Activated CD4-positive, alpha-beta T cell treated with anti-CD3 and anti-CD28 coated beads, Interleukin-2, amount 10 ng/mL, durations not matched to agents 7 days and 5 days (primary cell): ENCODE measurements at places on chromosomes 1 and 21. TPM values are rescaled to one million over a fixed set of nuclear protein-coding genes. Genes with fewer than 3 reads are reported as not detected.

- no peaks in the 10 kb centered on the region for H3K27me3 ChIP-seq
- H3K27ac ChIP-seq: no peak overlapping the region
- no peaks in the 10 kb centered on the region for H3K36me3 ChIP-seq
- no peaks in the 10 kb centered on the region for H3K4me1 ChIP-seq
These were observed 57.8 kb downstream of the HS2ST1 start for GRCh38 chr1:86972262-86972661.

- no peaks in the 10 kb centered on the region for H3K36me3 ChIP-seq
- H3K27ac ChIP-seq: no peak overlapping the region
These were observed 3.4 kb downstream of the HES2 start for GRCh38 chr1:6416295-6416656.

DNA sequence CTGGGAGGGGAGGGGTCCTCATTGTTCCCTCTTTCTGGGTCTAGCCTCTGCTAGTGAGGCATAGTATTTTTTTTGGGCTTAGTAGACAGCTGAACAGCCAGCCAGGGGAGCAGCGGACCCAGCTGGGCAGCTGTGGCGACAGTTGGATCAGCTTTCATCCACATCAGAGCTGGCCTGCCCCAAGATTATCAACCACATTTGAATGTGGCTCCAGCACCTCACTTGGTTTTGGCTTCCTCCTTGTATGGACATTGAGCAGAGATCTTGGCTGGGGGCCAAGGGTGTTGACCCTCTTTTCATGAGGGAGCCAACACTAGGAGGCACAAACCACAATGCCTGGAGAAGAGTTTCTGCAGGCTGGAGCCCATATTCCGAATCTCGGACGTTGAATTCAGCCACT is 25.0 kb downstream of the WNT4 start:
- H3K36me3 ChIP-seq: peaks cover 27% of the 10 kb centered on the region
- peaks cover 17% of the 10 kb centered on the region for H3K4me1 ChIP-seq
- no peak for DNase-seq
- H3K4me3 ChIP-seq: no peak overlapping the region

DNA sequence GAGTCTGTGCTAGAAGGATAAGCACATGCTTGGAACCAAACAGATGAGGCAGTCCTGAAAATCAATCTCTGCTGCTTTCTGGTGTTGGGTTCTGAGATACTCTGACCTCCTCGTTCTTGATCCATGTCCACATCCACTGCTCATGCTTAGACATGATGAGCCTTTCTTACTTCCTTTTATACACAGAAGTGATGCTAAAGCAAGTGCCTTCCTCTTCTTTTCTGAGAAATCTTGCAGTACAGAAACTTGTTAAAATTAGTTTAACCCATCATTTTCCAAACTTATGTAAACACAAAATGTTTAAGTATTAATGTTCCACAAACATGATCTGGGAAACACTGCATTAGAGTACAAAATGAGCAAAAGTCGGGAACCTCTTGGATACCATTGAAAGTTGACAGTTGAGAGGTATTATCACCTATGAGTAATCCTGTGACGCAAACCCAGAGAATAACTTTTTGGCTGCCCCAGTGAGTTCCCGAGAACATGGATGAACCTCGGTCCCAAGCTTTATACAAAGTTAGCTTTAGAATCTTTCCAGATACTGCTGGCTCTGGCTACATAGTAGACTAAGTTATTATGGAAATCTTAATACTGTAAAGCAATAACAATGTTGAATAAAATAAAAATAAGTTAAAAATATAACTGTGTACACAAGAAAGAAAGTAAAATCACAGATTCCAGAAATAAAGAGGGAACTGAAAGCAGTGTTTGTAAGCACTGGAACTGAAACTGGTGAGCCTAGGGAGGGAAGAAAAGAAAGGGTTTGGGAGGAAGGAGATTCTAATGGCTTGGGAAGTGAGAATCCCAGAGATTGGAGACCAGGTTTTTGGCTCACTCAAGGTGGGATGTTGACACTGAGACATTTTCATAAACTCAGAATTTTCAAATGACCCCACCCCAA is 429.3 kb upstream of the RUNX1 start:
- H3K27me3 ChIP-seq: peaks cover 4% of the 10 kb centered on the region
- peak overlapping the region; percentile 31 for H3K27ac ChIP-seq
- H3K4me3 ChIP-seq: no peak overlapping the region
- H3K36me3 ChIP-seq: peaks cover 18% of the 10 kb centered on the region

GRCh38 chr1:3507636-3508275 is 53.3 kb downstream of the ARHGEF16 start:
- H3K27ac ChIP-seq: peak overlapping the region; percentile 36
- DNase-seq: no peak
- H3K4me3 ChIP-seq: no peak overlapping the region

- no peaks in the 10 kb centered on the region for H3K27me3 ChIP-seq
- H3K4me3 ChIP-seq: no peak overlapping the region
These were observed 34.4 kb downstream of the STX6 start for GRCh38 chr1:180988253-180988752.

GRCh38 chr1:101187297-101187696 is 49.5 kb upstream of the S1PR1 start:
- H3K27me3 ChIP-seq: no peaks in the 10 kb centered on the region
- no peak for DNase-seq
- peaks cover 19% of the 10 kb centered on the region for H3K36me3 ChIP-seq
- H3K4me3 ChIP-seq: peak overlapping the region; percentile 18

DNA sequence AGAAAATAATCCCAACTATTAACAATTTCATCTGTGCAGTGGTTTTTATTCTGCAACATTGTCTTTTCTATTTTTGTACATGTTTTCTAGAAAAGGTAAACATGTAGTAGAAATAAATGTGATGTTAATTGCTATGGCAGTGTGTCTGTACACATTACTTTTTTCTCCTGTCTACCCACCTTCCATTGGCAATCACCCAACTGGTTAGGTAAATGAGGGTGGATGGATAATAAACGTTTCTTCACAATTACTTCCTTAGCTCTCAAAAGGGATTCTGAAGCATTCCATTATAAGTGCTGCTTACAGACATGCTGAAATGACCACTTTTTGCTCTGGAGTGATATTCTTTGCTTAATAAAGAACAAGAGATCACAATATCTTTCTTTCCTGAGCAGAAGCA is 61.4 kb downstream of the MAGI3 start:
- no peaks in the 10 kb centered on the region for H3K4me1 ChIP-seq
- H3K4me3 ChIP-seq: no peak overlapping the region
- DNase-seq: no peak
- peaks cover 2% of the 10 kb centered on the region for H3K27me3 ChIP-seq

- DNase-seq: no peak
- H3K36me3 ChIP-seq: no peaks in the 10 kb centered on the region
- H3K4me3 ChIP-seq: no peak overlapping the region
- H3K27me3 ChIP-seq: no peaks in the 10 kb centered on the region
- no peaks in the 10 kb centered on the region for H3K4me1 ChIP-seq
- no peak overlapping the region for H3K27ac ChIP-seq
These were observed 325.1 kb downstream of the CAMTA1 start for GRCh38 chr1:7110321-7110720.

GRCh38 chr1:116268211-116268610 is 104.8 kb upstream of the ATP1A1 start:
- H3K36me3 ChIP-seq: no peaks in the 10 kb centered on the region
- no peak overlapping the region for H3K27ac ChIP-seq
- DNase-seq: no peak
- H3K4me1 ChIP-seq: peaks cover 10% of the 10 kb centered on the region
- no peak overlapping the region for H3K4me3 ChIP-seq

- no peak overlapping the region for H3K27ac ChIP-seq
- DNase-seq: no peak
- peaks cover 4% of the 10 kb centered on the region for H3K36me3 ChIP-seq
- H3K27me3 ChIP-seq: no peaks in the 10 kb centered on the region
These were observed 22.6 kb downstream of the TFAP2E start for GRCh38 chr1:35595684-35596083.

- DNase-seq: no peak
- H3K27me3 ChIP-seq: peaks cover 92% of the 10 kb centered on the region
- H3K36me3 ChIP-seq: peaks cover 1% of the 10 kb centered on the region
- H3K4me3 ChIP-seq: peak overlapping the region; percentile 51
These were observed 1.0 kb downstream of the PAX7 start for GRCh38 chr1:18631496-18632217.

Gene BARHL2
- not detected for total RNA-seq

Gene APOBEC4
- total RNA-seq: not detected

Gene LENEP
- 0.85 TPM for total RNA-seq

Gene LRRIQ3
- 1.5 TPM for total RNA-seq

Gene NTMT2
- not detected for total RNA-seq
